Upper lobe of left lung (tissue), 6 donors: ENCODE measurements at places on chromosomes 2 and 18. TPM values are rescaled to one million over a fixed set of nuclear protein-coding genes. Genes with fewer than 3 reads are reported as not detected.

DNA sequence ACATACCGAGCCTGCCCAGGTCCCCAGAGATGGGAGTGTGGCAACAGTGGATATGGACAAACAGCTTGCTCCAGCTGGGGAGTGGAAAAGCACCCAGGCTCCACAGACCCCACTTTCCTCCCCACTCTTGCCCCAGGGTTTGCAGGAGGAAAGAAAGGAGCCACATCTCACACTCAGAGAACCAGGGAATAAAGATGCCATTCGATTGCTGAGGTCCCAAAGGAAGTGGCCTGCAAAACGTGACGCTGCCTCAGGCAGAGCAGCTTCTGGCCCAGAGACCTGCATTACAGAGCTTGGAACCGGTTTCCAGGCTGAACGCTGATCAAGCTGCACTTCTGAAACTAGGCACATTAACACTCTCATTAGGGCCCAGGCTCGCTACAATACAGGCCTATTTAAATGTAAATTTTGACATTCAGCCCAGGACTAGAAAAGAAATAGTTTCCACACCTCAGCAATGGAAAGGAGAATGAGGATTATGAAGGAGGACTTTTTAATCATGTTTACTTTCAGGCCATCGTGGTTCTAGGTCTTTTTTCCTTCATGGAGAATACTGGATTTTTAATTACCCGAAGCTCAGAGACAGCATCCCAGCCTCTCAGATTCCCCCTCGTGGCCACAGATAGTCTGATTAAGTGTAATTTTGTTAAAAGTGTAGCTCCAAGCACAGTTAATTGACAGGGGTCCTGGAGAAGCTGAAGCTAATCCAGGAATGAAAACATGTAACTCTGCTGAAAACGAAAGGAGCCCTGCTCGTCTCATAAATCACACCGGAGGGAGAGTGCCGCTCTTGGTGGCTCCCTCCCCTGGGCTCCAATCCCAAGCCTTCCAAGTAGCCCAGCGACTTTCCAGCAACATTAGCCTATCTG, 221.3 kb upstream of the RAB6C start:
- no peak for DNase-seq

- DNase-seq, result no peak
These were observed 25.5 kb upstream of the YWHAQ start for GRCh38 chr2:9656270-9656766.

DNA sequence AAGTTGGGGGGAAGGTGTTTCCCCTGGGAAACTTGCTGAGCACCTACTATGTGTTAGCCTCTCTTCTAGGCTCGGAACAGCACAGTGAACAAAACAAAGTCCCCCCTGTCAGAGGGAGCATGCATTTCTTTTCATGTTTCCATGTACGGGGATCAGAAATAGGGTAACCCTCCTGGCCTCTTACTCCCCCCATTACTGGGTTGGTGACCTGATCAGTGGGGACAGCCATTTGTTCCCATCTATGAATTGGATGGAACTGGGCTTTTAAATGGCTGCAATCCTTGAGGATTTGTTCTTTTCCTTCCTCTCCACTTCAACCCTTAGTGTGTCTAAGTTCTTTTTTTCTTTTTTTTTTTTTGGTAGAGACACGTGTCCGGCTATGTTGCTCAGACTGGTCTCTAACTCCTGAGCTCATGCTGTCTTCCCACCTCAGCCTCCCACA, 13.7 kb downstream of the NCL start:
- no peak for DNase-seq

GRCh38 chr2:218859556-218859987, at the start of gene WNT6:
TSS of gene WNT6 (plus strand) at chr2:218859805. CDS start at chr2:218860038, 233 bp downstream.
- DNase-seq, result no peak

DNA sequence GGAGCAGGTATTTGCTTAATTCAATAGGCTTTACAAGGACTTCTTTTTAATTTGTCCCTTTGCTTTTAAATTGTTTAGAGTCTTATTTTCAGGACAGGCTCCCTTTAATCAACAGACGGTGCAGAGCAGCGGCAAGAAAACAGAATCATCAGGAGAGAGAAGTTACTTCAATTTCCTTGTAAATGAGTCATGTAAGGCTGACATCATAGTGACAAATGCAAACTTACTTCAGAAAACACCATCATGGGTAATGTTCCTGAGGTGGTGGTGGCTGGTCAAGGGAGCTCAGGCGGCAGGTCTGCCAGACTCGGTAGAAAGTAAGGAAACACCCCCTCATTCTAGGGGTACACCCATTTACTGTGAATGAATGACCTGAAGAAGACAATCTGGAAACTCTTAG, 395.1 kb downstream of the FBXO15 start:
- no peak for DNase-seq

- DNase-seq, result no peak
These were observed 159.7 kb downstream of the DOCK10 start for GRCh38 chr2:224882291-224883171.

GRCh38 chr18:58132595-58133261, 88.7 kb downstream of the NEDD4L start:
- DNase-seq, result no peak

DNA sequence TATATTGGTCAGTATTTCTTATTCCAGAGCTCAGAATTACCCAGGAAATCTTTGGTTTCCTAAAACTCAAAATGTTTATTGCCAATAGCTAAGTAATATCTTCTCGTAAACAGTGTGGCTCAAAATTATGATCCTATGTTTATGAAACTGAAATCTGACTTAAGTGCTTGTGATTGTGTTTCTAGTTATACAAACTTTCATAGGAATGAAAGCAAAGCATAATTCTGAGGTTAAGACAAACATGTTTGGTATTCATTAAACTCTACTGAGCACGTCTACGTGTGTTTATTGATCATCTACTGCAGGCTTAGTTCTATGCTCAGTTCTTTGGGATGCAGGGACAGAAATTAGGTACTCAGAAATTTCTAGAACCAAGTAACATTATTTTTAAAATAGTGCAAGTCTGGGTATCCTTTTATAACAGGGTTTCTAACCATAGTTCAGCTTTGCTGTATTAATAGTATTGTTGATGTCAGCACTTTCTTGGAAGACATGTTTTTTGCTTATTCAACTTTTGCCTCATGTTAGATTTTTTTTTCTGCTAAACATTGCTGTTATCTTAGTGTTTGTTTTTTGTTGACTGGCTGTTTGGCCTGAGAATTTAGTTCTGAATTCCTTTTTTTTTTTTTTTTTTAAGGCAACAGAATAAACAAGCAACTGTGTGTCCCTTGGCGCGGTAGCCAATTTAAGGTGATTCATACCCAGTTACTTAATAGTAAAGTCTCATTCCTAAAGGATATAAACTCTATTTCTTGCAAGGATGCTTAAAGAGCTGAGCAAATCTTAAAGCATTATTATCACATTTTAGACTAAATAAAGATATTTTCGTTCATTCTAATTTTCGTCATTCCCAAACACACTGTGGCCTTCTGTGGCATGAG, 31.3 kb downstream of the PTPRM start:
- no peak for DNase-seq

DNA sequence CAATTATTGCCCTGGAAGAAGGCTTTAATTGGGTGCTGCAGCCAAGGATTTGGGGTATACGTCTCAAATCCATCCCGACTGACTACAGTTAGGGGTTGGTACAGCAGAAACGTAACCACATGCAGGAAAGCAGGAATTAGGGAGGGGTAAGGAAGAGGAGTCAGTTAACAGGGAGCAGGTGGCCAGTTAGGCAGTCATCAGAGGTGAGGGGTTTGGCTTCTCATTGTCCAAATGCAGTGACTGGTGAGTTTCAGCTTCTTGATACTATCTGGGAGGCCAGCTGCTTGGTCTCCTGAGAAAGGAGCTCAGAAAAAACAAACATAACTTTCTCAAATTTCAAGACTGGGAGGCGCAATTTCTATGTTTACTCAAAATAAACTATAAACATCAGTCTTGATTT, 38.8 kb upstream of the UBE2F start:
- DNase-seq, result no peak

GRCh38 chr2:65096948-65097347, 33.0 kb downstream of the RAB1A start:
- no peak for DNase-seq

DNA sequence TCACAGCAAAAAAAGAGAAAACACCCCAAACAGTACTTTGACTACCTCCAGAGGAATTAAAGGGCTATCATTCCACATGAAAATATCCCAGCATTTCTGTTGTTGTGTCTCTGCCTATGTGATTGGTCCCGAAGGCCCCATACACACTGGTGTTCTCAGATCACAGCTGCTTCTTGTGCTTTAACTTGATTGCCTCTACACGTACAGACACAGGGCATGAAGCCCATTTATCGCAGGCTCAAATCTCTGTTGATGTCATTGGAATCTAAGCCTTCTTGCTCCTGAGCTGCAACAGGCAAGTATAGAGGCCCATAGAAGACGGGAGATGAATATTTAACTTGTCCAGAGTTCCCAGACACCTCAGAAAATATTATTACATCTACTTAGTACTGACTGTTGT, 405.2 kb downstream of the NCKAP5 start:
- no peak for DNase-seq

The CXCR4 gene
- 53.2 TPM for total RNA-seq

The CCDC68 gene
- total RNA-seq, result 36.5 TPM

The ANKRD62 gene
- total RNA-seq, result 0.30 TPM

The DOK6 gene
- total RNA-seq, result 4.4 TPM
